ENCODE measurements at places on chromosomes 4 and X.

- DNase-seq: no peak
Measured at GRCh38 chr4:61201561-61201960, 1.4 kb downstream of the ADGRL3 start.

DNA sequence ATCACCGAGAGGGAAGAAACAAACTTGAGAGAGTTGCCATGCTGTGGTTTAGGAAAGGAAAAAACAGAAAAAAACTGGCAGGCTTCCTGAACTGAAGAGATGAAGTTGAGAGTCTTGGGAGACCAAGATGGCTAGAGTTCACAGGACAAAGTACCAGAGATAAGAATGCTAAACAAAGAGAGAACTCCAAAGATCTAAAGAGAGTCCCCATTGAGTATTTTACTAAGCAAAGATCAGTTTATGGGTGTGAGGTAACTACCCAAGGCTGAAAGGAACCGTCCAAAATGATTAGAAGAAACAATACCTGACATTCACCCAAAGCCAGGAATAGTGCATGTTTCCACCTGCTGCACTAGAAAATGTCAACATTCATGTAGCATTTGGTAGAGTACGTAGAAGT, 21.8 kb upstream of the COX7B2 start:
- DNase-seq: no peak

GRCh38 chrX:33336783-33337182, 125.4 kb upstream of the DMD start:
- no peak for DNase-seq

DNA sequence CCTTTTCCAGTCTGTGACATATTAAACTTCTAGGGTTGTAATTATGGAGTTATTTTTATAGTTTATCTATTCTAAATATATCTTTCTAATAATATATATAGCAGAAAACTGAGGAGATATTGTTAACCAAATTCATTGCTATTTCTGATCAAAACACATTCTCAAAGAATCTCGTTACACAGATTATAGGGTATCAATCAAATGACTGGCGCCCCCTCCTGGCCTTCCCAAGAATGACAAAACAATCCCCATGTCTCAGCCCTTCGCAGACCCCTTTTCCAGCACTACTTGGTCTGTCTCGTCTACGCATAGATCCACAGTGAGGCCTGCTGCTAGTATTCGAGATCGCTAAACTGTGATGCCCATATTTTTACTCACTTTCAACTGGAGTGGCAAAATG, 209.3 kb downstream of the GPC3 start:
- DNase-seq: no peak

DNA sequence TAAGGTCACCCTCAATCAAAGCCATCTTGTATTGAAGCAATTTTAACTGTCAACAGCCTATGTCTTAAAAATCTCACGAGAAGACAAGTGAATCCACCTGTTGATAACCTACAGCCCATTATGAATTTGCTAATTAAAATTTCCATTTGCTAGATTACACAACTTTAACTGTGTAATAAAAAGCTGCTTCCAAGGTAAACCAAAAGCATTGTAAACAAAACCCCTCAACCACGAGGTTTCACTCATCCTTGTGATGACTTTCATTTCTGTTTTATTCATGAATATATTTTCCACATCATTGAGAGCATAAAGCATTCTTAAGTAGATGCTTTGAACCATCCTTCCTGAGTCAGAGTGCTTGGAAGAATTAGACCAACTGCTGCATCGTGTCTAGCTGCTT, 217.5 kb upstream of the GYPA start:
- no peak for DNase-seq

DNA sequence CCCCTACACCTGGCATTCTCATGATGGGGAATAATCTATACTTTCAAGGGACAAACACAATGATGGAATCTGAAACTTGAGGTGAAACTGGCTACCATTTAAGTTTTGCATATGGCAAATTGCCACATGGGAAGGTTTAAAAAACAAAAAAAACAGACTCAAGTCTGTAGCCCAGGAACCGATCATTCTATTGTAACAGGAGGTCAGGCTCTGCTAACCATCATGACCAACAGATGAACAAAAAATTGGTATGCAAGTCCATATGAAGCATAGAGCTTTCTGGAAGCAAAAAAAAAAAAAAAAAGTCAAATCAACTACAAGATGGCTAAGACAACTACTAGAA, 594.3 kb upstream of the DIPK2B start:
- no peak for DNase-seq

Data from LNCaP clone FGC (cell line).